Stimulated activated naive CD4-positive, alpha-beta T cell treated with Interleukin-2 at 50 U/mL for 16 hours (primary cell): ENCODE measurements at places on chromosomes 11 and 22.

DNA sequence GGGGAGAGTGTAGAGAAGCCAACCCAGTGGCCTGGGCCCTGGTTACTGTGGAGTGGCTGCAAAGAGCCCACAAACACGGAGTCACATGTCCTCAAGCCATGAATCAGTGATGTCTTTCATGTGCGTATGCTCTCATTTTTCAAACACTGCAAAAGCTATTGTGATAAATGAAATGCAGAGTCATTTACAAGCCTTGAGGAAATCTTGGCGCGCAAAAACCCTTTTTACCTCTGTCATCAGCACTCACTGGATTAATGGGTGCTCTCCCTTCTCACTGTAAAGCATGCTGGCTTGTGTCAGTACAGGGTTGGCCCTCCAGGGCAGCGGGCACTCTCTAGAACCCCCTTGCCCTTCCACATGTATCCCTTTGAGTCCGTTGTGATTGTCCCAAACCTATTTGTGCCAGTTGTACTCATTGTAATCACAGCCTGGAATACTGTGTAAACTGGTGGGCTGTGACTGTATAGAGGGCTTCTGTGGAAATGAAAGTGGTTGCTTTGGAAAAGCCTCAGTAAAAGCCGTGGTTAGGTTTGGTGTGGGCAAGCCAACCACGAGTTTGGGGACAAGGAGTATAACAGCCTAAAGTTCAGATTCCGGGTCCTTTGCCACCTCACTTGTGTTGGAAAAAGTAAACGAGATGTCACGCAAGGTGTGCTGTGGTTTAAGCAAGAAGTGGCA lies 10.4 kb downstream of the GNAZ start:
- no peak for DNase-seq

GRCh38 chr22:49017482-49018329 lies 810.0 kb downstream of the BRD1 start:
- no peak for DNase-seq

GRCh38 chr11:72190631-72191071 lies 1.3 kb upstream of the FOLR1 start:
- no peak for DNase-seq

- DNase-seq, result no peak
Measured at GRCh38 chr22:24409707-24410106, 17.7 kb upstream of the ADORA2A start.

DNA sequence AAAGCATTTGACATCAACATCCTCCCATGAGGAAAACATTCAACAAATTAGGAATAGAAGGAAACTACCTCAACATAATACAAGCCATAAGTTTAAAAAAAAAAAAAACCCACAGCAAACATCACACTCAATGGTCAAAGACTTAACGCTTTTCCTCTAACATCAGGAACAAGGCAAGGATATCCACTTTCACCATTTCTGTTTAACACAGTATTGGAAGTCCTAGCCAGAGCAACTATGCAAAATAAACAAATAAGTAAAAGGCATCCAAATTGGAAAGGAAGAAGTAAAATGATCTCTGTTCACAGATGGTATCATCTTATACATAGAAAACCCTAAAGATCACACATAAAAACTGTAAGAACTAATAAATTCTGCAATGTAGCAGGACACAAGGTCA lies 13.1 kb downstream of the FXYD6 start:
- no peak for DNase-seq

DNA sequence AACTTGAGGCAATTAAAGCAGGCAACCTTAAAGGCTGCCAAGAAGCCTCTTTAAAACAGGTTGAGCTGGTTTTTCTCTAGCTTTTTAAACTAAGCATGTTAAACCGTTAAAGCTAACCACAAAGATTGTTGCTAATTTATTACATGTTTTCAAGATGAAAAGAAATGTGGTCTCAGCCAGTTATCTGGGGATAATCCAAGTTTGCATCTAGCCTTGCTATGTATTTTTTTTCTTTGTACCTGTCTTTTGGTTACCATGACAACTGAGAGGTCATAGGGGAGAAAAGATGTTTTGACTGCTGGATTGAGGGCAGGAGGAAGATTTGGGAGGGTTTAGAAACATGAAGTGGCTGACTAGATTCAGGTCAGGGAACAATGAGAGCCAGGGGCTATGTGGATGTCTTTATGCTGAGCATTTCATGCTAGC lies 19.2 kb upstream of the PGM2L1 start:
- DNase-seq, result no peak
